ENCODE measurements at places on chromosomes 3 and 15.

DNA sequence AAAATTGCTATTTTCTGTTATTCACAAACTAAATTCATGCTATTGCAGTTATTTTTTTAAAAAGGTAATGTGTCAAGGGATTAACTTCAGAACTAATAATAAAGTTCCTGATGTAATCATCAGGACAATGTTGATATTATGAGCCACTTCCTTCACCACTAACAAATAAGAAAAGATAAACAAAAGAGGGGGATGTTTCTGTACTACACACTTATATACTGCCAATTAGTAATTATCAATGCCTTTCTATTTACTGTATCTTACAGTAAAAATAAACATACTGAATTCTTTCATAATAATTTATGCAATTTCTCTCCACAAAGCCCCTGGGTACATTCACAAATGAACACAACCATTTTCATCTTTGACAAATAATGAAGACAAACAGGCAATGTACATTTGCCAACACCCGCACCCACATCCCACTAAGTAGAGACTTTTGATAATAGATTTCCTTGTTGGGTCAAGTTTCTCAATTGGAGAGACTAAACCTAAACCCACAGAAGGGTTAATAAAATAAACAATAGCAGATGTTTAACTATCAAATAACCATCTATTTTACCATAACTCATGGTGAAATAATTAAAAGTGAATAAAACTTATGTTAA, 3.7 kb downstream of the CBLB start:
- no peak for DNase-seq

- DNase-seq, result no peak
Measured at GRCh38 chr3:114081037-114081436, 24.5 kb downstream of the QTRT2 start.

GRCh38 chr3:62538691-62539356, 165.5 kb upstream of the FEZF2 start:
- no peak for DNase-seq

- DNase-seq, result no peak
Measured at GRCh38 chr3:34260271-34261000, 462.0 kb downstream of the PDCD6IP start.

DNA sequence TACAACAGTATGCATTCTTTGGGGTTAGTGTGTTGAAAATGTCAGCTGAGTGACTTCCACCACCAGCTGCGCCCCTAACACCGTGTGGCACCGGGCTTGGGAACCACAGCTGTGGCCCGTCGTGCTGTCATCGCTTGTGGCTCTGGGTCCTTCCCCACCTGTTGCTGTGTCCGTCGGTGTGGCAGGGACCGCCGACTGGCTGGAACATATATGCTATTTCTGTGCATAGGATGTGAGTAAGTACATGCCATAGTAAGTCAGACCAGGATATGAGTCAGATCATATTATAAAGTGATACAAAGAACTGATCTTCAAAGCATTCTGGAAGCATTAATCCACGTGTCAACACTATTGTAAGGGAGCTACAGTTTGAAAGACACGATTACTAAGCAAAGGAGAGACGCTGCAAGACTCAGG, 31.9 kb downstream of the EHD4 start:
- DNase-seq, result no peak

DNA sequence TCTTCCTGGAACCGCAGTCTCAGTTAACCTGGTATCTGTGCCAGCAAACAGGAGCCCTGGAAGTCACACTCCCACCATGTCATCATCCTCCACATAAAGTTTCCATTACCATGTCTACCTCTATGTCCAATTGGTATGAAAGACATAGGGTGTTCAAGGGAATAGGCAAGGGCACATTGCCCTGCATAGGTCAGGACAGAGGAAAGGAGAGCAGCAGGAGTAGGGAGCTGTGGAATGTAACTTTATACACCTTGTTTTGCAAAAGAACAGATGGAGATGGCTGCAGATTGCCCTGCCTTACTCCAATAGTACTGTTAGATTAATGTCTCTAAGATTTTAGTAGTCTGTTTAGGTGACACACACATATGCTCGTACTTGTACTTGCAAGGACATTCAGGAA, 1056.4 kb downstream of the NTRK3 start:
- no peak for DNase-seq

- DNase-seq, result no peak
Measured at GRCh38 chr15:69626095-69627066, 173.8 kb downstream of the RPLP1 start.

Measured in kidney (tissue), 22 donors.